ENCODE measurements at places on chromosomes 1 and 21. TPM values are rescaled to one million over a fixed set of nuclear protein-coding genes. Genes with fewer than 3 reads are reported as not detected.

- H3K4me1 ChIP-seq, result peaks cover 31% of the 10 kb centered on the region
- peak overlapping the region; percentile 96 for H3K4me3 ChIP-seq
- peak; percentile 58 for DNase-seq
- peak overlapping the region; percentile 39 for H3K27ac ChIP-seq
These were observed 738 bp downstream of the GNPAT start for GRCh38 chr1:231241750-231242149.

Gene HES3
- not detected for total RNA-seq

- H3K4me1 ChIP-seq, result no peaks in the 10 kb centered on the region
- DNase-seq, result peak; percentile 45
- H3K36me3 ChIP-seq, result no peaks in the 10 kb centered on the region
- no peak overlapping the region for H3K4me3 ChIP-seq
These were observed 7.0 kb downstream of the TDRD5 start for GRCh38 chr1:179598631-179599030.

DNA sequence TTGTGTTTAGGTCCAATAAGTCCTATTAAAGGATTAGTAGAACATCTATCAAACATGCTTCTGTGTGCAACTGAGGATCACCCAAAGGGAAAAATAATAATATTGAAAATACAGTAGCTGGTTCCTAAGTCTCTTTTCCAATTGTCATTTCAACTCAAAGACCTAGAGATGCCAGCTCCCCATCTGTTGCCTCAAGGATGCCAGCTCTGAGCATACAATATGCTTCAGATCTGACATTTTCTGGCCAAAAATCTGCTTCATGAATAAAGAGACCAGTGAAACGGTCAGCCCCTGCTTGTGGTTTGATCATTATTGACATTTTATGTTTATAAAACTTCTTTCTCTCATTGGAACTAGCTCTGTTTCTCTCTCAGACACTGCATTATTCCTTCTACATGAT lies 72.9 kb downstream of the CCDC185 start:
- DNase-seq, result no peak
- no peaks in the 10 kb centered on the region for H3K27me3 ChIP-seq
- H3K36me3 ChIP-seq, result no peaks in the 10 kb centered on the region
- H3K4me3 ChIP-seq, result no peak overlapping the region
- H3K27ac ChIP-seq, result no peak overlapping the region

Gene SPRR2A
- total RNA-seq, result not detected

DNA sequence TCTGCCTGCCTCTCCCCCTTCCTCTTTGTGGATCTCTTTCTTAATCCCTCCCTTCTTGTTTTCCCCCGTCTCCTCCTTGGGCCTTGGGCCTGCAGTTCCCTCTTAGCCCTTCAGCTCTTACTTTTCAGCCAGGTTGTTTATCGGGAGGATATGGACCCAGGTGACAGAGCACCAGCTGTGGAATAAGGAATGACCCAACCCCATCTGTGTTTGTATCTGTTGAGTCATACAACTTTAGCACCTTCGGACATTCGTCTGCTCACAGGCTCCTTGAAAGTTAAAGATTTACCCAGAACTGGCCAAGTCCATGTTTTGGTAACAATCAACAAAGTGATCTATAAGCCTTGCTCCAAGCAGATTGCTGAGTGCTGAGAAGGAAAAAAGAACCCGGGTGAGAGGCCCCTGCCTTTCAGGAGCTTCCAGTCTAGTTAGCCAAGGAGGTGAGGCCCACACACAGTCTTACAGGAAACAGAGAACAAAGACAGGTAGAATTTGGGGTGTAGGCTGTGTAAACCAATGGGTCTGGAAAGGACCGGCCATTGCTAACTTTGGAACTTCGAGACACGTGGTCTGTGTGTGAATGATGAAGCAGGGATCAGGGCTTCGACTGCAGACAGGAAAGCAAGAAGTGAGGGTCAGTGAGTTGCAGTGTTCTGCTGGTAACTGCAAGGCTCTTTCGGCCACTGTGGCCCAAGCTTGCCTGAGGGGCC lies 66.7 kb upstream of the F3 start:
- H3K27me3 ChIP-seq, result no peaks in the 10 kb centered on the region
- DNase-seq, result no peak
- no peaks in the 10 kb centered on the region for H3K4me1 ChIP-seq
- H3K4me3 ChIP-seq, result no peak overlapping the region
- H3K27ac ChIP-seq, result no peak overlapping the region

- DNase-seq, result peak; percentile 38
- H3K4me1 ChIP-seq, result peaks cover 40% of the 10 kb centered on the region
- no peaks in the 10 kb centered on the region for H3K27me3 ChIP-seq
- no peak overlapping the region for H3K27ac ChIP-seq
These were observed 4.4 kb upstream of the PEA15 start for GRCh38 chr1:160200786-160201185.

Gene TNNT2
- total RNA-seq, result 0.37 TPM

Gene LEMD1
- not detected for total RNA-seq

Gene TMIGD3
- not detected for total RNA-seq

- no peak for DNase-seq
- no peaks in the 10 kb centered on the region for H3K36me3 ChIP-seq
- no peak overlapping the region for H3K4me3 ChIP-seq
These were observed 16.1 kb downstream of the ADORA1 start for GRCh38 chr1:203143641-203144040.

DNA sequence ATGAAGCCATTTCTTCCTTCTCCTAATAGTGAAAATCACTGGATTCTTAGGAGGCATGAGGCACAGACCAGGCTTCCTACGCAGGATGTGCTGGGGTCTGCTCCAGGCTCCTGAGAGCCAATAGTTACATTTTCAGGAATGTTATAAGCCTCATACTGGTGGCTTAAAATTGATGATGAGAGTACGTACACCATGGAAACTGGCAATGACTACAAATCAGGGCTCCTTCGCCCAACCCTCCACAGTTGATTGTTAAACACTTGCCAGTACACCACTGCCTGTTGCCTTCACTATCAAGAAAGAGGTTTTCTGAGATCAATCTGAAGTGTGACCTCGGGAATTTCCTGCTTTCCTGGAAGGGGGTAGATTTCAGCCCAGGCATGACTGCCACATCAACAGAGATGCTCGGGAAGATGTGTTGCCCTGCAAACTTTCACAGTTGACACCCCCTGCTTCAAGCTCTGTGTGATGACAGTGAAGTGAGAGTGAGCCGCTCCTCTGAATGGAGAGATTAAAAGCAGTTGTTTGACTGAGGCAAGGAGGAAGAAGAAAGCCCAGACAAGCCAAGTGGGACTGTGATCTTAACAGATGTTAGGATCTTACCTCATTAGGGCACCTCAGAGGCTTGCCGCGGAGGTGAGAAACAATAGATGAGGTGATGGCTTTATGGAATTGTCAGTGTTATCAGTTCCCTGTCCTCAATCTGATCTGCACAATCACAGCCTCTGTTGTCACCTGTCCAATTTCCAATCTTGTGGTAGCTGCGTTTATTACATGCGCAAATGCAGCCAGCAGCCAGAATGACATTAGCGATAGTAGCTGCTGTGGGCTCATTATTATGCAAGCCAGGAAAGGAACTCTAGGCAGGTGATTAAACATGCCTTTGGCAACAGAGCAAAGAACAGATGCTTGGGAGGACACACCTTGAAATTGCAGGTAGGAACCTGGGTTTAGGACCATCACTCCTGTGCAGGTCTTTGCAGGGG lies 277.3 kb downstream of the KAZN start:
- DNase-seq, result no peak
- no peak overlapping the region for H3K27ac ChIP-seq
- no peaks in the 10 kb centered on the region for H3K36me3 ChIP-seq
- no peaks in the 10 kb centered on the region for H3K27me3 ChIP-seq

GRCh38 chr1:32568929-32569328 lies 29.7 kb downstream of the ZBTB8A start:
- no peaks in the 10 kb centered on the region for H3K27me3 ChIP-seq
- H3K4me1 ChIP-seq, result no peaks in the 10 kb centered on the region
- H3K27ac ChIP-seq, result no peak overlapping the region
- DNase-seq, result no peak
- no peak overlapping the region for H3K4me3 ChIP-seq

GRCh38 chr1:219292341-219292740 lies 118.7 kb downstream of the LYPLAL1 start:
- H3K27ac ChIP-seq, result no peak overlapping the region
- DNase-seq, result no peak
- no peaks in the 10 kb centered on the region for H3K36me3 ChIP-seq
- H3K27me3 ChIP-seq, result no peaks in the 10 kb centered on the region
- H3K4me3 ChIP-seq, result no peak overlapping the region

DNA sequence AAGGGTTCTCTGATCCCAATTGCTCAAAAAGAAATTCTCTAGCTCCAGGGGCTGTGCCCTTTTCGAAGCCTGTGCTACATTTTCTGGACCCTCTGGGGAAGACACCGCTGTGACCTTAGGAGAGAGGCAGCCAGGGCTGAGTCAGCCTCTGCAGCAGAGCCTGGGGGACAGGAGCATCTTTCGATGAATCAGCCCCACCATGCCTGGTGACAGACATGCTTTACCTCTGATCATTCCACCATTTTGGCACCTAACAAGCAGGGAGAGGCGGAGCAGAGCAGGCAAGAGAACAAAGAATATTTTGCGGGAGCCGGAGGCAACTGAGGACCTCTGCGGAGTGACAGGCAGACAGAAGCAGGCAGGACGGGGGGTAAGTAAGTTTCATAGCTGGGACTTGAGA lies 84.9 kb downstream of the VWA5B1 start:
- H3K27ac ChIP-seq, result no peak overlapping the region
- H3K4me1 ChIP-seq, result peaks cover 20% of the 10 kb centered on the region
- H3K4me3 ChIP-seq, result no peak overlapping the region
- no peak for DNase-seq

- H3K27ac ChIP-seq, result no peak overlapping the region
- H3K27me3 ChIP-seq, result no peaks in the 10 kb centered on the region
- DNase-seq, result no peak
- no peaks in the 10 kb centered on the region for H3K4me1 ChIP-seq
These were observed 54.4 kb downstream of the MPZL1 start for GRCh38 chr1:167776151-167776550.

DNA sequence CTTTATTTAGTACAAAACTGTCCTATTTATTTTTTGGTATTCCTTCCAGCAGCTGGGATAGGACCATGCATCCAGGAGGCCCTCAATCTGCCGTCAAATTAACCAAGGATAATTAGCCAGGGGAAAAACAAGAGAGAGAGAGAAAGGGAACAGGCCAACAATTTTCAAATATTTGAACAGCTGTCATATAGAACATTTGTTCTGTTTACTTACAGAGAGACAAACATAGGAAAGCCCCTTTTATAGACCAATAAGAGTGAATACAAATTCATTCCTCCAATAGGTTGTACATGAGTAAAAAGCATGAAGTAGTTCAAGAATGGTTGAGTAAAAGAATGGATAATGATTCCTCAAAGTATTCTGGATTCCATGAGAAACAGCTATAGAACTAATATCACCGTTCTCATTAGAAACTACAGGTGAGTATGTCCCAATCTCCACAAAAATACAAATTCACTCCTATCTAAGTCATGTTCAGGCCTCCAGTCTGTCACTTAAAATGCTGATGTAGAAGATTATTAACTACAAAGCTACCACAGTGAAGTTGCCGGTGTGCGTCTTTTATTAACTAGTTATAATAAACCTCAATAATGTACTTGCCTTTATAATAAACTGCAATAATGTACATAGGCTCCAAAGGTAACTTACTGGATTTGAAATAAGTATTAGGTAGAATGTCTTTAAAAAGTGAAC lies 64.8 kb upstream of the GNG4 start:
- no peak overlapping the region for H3K27ac ChIP-seq
- H3K4me3 ChIP-seq, result no peak overlapping the region
- no peak for DNase-seq

GRCh38 chr1:143625886-143626285 lies 345.9 kb downstream of the FAM72C start:
- H3K27me3 ChIP-seq, result no peaks in the 10 kb centered on the region
- no peak for DNase-seq
- H3K4me3 ChIP-seq, result no peak overlapping the region

DNA sequence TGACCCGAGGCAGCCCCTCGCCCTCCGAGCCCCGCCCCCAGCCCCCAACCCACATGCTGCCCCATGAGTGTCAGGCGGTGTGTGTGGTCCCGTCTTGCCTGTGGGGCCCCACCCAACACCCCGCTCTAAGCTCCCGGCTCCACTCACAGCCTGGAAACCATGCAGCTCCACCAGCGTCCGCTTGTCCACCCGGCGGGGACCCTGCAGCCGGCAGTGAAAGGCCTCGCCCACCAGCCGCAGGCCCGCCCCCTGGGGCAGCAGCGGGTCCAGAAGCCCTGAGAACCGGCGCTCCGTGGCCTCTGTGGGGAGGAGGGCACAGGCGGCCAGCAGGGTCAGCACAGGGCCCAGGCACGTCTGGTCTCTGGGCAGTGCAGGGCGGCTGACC lies 2.7 kb downstream of the C1QTNF12 start:
- no peak overlapping the region for H3K27ac ChIP-seq
- no peak for DNase-seq
- H3K27me3 ChIP-seq, result no peaks in the 10 kb centered on the region
- H3K4me1 ChIP-seq, result no peaks in the 10 kb centered on the region

- H3K27me3 ChIP-seq, result no peaks in the 10 kb centered on the region
- H3K4me1 ChIP-seq, result no peaks in the 10 kb centered on the region
- no peak overlapping the region for H3K4me3 ChIP-seq
- H3K36me3 ChIP-seq, result peaks cover 78% of the 10 kb centered on the region
- DNase-seq, result peak; percentile 21
These were observed 12.7 kb downstream of the AKIRIN1 start for GRCh38 chr1:39003794-39004193.
